Renal pelvis (tissue), 12 donors: ENCODE measurements at places on chromosomes 4 and X. TPM values are rescaled to one million over a fixed set of nuclear protein-coding genes. Genes with fewer than 3 reads are reported as not detected.

Gene FRG1
- polyA plus RNA-seq: 57.5 TPM

Gene FRAS1
- polyA plus RNA-seq: 103 TPM

- no peak for DNase-seq
Observed at GRCh38 chrX:40816906-40817305, 81.6 kb upstream of the MED14 start.

DNA sequence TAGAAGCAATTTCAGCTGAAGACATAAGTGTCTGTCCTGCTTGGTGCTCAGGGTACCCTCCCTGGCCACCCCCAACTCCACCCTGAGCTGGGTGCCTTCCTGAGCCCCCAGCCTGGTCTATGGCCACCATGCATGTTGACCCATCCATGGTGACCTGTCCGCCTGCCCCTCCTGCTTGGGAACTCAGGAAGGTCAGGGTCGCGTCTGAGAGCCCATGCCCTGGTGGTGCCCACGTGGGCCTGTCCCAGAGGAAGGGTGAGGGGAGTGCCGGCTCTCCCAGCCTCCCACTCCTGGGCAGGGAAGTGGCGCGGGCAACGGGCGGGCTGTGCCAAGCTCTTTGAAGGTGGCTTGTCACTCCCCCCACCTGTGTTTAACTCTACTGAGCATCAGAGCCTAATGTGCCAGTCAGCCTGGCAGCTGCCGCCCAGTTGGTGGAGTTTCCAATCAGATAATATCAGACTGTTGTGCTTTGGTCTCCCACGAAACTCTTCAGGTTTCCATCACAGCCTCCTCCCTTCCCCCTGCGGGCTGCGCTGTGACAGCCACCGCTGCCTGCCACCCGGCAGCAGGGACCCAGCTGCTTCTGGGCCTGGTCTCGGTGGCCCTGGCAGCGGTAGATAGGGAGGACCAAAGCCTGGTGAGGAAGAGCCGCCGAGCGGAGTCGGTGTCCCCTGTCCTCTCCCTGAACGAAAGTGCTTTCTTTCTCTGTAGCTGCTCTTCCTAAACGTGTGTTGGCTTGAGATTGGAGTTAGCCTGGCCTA is 4.8 kb downstream of the SH3BP2 start:
- DNase-seq: no peak

GRCh38 chr4:111636961-111637585 is 508.2 kb upstream of the FAM241A start:
- DNase-seq: no peak

- DNase-seq: no peak
Observed at GRCh38 chr4:100357542-100357941, 160.3 kb downstream of the EMCN start.
